ENCODE measurements at places on chromosomes 4 and X.

- DNase-seq, result no peak
Observed at GRCh38 chrX:42720209-42720608, 57.8 kb downstream of the PPP1R2C start.

GRCh38 chr4:36747277-36748129 is 466.1 kb downstream of the DTHD1 start:
- no peak for DNase-seq

GRCh38 chr4:64614276-64614675 is 205.0 kb upstream of the TECRL start:
- DNase-seq, result no peak

DNA sequence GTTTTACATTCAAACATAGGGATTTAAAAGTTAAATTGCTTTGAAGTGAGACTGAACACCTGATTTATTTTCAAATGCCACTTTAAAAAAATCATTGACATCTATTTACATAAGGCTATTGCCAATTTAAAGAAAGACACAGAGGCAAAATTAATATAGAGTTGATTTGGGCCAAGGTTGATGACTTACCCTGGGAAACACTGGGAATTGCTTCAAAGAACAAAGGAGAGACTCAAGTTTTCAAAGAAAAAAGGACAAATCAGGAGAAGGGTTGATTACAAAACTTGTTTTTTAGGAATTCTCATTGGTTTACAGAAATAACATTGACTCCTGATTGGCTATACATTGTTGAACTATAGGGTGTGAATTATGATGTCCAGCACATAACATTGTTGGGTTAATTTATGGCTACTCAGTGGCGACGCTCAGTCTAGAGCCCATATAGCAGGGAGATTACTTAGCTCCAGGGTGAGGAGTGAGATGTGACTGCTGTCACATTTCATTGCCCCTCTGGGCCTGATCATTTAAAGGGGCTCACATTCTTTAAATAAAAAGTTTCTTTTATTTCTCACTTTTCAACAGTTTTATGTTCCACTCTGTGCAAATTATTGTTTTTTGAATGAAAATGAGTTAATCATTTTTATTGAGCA is 184.6 kb downstream of the SPATA18 start:
- no peak for DNase-seq

- DNase-seq, result no peak
Observed at GRCh38 chr4:16636912-16637630, 261.4 kb downstream of the LDB2 start.

DNA sequence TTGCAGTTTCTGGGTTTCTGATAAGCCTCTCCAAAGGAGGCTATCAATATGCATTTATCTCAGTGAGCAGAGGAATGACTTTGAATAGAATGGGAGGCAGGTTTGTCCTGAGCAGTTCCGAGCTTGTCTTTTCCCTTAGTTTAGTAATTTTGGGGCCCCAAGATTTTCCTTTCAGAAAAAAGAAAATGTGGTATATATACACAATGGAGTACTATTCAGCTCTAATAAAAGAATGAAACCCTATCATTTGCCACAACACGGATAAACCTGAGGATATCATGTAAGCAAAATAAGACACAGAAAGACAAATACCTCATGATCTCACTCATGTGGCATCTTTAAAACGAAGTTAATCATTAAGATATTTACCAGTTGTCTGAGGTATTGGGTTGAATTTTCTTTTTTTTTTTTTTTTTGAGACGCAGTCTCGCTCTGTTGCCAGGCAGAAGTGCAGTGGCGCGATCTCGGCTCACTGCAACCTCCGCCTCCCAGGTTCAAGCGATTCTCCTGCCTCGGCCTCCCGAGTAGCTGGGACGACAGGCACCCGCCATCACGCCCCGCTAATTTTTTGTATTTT is 540 bp downstream of the ZNF721 start:
- DNase-seq, result no peak

GRCh38 chrX:69618803-69619202 is 2.9 kb downstream of the EDA start:
- DNase-seq, result no peak

Data from NCI-H146 (cell line).